Stimulated activated CD8-positive, alpha-beta memory T cell treated with anti-CD3 and anti-CD28 coated beads, Interleukin-4, amount 100 ng/mL, for 24 hours (primary cell): ENCODE measurements at places on chromosomes 13 and 19.

DNA sequence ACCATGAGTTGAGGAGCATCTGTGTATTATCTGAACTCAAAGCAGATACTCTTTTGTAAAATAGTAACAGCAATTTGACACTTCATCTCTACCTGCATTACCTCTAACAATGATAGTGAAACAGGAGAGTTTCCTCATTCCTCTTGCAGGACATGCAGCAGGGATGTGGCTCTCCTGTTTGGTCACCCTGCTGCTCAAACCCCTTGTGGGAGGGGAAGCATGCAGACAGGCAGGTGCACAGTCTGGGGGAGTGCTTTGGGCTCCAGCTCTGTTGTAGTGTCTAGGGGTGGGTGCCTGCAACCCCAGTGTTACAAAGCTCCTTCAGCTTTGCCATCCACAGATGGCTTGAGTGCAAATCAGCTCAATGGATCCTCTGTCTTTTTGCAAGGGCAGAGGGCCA, 827.6 kb downstream of the DACH1 start:
- DNase-seq, result no peak

- DNase-seq, result peak; percentile 35
Measured at GRCh38 chr19:7678971-7679751, 1.5 kb upstream of the TRAPPC5 start.

DNA sequence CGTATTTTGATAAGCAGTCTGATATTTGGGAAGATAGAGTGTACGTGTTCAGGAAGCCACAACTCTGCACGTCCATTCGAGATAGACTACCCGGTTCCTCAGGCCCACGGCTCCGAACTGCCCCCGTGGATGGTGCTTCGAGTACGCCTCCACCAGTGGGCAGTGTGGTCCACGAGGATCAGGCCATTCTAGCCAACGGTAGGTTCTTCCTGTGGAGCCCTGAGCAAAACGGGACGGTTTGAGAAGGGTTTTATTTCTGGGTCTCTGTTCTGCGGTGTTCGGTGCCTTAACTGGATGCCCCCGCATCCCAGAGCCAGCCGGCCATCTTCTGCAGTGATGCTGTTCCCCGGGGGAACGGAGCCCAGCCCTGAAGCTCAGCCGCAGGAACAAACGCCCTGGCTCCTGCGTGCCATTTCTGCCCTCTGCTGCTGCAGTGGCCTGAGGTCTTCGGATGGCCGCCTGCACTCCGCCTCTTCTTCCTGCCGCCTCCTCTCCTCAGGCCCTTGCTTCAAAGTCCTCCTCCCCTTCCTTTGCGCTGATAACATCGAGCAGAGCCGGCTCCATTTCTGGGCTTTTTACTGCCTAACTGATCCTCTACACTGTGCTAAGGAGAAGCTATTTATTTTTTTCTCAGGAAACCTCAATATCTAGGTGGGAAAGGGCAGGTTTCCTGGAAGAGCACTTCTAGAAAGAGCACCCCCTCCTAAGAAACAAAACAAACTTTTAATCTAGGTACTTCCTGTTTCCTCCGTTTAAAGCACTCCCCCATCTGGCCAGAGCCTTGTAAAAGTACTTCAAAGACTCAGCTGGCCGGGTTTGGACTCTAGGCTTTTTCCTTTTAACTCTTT, 36.2 kb upstream of the SLC46A3 start:
- no peak for DNase-seq

- DNase-seq, result no peak
Measured at GRCh38 chr13:38755793-38756192, 68.9 kb downstream of the FREM2 start.

DNA sequence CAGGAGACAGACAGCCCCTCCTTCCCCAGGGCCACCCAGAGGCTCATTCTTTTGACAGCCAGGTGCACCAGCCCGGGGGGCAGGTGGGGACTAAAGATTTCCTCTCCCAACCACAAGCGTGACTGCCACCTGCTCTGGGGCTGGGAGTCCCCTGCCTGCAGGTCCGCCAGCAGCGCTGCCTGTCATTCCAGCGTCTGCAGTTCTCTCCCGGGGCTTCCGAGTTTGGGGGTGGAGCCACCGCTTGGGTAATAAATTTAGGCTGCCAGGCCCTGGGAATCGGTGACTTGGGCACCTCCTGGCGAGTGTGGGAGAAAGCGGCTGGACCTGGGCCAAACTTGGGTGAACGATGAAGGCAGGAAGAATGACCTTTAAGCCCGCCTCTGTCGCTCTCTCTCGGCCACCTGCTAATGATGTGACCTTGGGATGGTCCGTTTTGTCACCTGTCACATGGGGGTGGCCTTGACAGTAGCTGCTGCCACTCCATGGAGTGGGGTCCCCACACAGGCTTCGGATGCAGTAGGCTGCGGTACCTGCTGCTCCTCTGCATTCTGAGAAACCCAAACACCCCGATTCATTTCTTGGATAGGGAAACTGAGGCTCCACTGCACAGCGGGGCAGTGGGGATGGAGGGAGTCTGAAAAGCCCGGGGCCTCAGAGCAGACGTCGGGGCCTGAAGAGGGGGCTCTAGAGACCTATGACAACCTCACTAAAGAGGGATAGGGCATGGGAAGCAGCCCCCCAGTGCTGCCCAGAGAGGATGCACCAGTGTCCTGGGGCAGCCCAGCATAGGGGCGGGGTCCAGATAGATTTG, 12.8 kb downstream of the FUT6 start:
- DNase-seq, result no peak

DNA sequence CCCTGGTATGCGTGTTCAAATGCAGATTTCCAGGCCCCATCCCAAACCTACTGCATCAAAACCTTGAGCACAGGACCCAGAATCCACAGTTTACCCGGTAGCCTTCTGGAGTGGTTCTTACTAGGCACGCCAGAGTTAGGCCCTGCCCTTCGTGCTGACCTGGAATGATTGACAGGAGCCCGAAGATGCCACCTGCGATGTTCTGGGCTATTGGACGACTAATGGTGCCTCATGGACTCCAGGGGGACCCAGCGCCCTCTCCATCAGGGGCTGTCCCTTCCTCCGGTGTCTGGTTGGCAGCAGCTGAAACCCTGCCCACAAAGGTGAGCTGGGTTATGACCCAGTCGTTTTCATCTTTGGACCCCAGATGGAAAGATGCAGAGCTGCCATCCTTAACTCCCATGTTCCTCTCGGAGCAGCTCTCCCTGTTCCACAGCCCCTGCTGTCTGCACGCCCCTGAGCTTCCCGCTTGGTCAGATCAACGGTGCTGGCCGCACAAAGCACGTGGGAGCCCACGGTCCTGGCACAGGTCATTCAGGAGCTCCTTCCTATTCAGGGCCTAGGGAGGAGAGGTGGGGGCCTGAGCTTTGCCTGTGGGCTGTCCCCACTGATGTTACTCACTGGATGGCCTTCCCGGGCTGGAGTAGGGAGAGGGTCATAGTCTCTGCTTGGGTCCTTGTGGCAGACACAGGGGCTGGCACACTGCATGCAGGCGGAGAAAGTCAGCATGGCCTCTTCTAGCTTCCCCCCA, 65.8 kb downstream of the GPR12 start:
- no peak for DNase-seq

- no peak for DNase-seq
Measured at GRCh38 chr13:43686557-43686956, 100.2 kb downstream of the ENOX1 start.

GRCh38 chr13:98548230-98548629, 28.7 kb downstream of the STK24 start:
- DNase-seq, result no peak
